Keratinocyte (primary cell): ENCODE measurements at places on chromosomes 4 and X.

GRCh38 chr4:157221895-157222770 is 1.6 kb downstream of the GRIA2 start:
- no peak for DNase-seq

- no peak for DNase-seq
Observed at GRCh38 chrX:27860337-27860736, 52.5 kb downstream of the MAGEB10 start.

DNA sequence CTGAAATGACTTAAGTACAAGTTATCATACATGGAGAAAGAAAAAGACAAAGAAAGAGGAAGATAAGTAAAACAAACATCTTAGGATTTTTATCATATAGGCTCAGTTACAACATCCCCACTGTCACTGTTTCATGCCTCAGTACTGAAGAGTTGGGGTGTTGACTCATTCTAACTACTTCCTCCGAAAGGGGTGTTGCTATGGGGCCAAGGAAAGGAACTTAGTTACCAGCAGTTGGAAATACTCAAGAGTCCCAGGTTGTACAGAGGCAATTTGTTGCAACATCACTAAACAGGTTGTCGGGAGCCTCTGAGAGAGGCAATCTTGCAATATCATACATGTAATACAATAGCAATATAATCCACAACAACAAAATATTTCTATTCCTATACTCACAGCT is 1264.7 kb downstream of the PCDH7 start:
- DNase-seq = no peak

DNA sequence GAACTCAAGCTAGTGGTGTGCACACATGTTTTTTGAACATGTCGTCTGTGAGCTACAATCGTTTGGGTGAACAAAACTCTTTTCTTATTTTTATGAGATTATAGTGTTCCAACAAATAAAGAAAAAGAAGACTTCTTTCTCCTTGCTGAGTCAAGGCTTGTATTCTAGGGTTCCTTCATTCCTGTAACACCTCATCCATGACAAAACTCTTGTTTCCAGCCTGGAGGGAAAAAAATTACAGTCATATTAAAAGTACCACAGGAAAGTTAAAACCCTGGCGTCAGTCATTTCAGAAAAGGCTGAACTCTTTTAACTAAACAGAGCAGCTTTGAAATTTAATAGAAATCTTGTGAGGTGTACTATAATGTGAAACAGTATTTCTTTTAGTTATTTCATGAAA is 79.2 kb upstream of the BOD1L1 start:
- no peak for DNase-seq

DNA sequence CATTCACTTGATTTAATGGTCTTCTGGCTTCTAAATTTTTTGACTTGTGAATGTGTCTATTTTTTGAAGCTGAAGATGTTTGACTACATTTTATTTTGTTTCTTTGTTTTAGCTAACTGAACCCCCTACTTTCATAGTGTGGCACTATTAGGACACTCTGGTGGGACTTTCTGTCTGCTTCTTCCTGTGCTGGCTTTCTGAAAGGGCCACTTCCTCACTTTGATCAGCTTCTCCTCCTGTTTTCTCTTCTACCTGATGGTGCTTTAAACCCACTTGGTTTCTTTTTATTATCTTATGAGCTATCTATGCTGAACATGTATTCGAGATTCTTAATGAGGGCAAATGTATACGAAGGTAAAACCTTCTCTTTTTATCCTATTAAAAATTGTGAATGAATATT is 186.1 kb upstream of the CASK start:
- DNase-seq = no peak

GRCh38 chr4:90220459-90220858 is 93.3 kb downstream of the CCSER1 start:
- no peak for DNase-seq

DNA sequence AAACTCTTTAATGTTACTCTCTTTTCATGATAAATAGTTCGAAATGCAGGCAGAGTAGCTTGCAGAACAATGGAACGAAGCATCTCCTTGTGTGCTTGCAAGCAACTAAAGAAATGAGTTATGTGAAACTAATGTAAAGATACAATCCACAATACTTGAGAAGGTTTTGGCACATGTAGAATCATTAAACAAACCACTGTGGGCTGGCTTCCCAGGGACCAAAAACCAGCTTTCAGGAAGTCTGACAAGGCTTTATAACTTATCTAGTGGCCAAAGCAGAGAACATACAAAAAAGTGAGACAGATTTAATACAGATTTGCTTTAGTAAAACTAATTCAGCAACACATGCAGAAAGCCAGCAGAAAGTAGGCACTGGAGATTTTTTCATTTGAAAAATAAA is 1673.8 kb upstream of the AGA start:
- DNase-seq = no peak

DNA sequence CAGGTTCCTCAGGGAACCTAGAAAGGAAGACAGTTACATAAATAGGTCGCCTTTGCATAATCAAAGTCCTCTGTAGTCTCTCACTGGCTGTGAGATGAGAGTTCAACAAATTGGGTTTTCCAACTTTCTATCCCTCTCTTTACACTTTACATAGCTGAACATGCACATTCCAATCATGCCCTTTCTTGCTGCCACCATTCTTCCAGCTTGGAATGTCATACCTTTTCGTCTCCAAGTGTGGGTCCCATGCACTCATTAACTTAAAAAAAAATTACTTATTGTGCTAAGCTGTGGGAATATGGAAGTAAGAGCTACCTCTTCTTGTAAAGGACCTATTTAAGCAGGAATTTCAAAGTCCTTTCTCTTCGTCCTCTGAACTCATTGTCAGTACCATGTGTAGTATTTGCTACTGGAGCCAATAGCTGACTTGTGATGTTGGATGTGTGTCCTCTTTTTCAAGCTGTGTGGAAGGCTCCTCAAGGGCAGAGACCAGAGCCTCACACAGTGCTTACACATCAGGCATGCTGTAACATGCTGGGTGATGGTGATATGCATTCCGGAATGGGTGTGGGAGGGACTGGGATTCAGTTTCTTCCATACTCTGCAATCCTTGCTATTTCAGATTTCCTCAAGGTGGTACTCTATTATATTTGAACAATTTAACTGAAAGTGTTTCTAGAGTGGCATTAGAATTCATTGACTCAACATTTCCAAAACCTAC is 7.1 kb downstream of the ENOPH1 start:
- peak; percentile 78 for DNase-seq

- no peak for DNase-seq
Observed at GRCh38 chr4:79065262-79065661, 126.0 kb upstream of the PAQR3 start.

DNA sequence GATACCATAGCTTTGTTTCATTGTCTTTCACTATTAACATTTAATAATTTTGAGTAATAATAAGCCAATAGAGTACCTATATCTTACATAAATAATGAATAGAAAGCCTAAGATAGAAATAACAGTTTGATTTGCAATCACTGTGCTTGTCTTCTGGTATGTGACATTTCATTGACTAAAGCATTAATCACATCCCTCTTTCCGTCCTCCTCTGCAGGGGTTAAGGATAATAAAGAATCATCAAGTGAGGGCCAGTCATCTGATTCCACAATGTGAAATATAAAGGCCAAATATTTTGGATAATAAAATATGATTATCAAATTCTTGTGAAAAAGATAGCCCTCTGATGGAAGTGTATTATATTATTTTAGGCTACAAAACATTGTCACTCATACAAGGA is 2073.4 kb downstream of the ARAP2 start:
- DNase-seq = no peak

GRCh38 chr4:2048831-2049230 is 10.3 kb upstream of the NAT8L start:
- no peak for DNase-seq

- no peak for DNase-seq
Observed at GRCh38 chr4:9969526-9970398, 51.5 kb downstream of the SLC2A9 start.

DNA sequence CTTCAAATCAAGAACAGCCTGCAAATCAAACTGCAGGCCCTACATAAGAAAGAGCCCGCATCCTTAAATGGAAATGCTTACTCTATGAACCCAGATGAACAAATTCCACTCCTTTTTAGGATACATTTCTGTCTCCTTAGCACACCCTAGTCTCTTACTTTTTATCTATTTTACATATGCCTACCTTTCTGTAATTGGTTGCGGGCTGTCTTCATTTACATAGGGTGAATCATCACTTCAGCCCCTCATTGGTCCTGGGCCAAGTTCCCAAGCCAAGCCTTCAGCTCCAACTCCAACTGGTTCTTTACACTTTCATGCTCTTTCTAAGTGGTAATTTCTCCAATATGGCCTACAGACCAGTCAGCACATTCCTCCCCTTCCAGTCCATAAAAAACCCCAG is 219.3 kb downstream of the TRAM1L1 start:
- DNase-seq = no peak

- DNase-seq = no peak
Observed at GRCh38 chr4:40190019-40190418, 6.8 kb upstream of the RHOH start.

- DNase-seq = no peak
Observed at GRCh38 chr4:5662555-5662954, 45.8 kb downstream of the EVC2 start.

DNA sequence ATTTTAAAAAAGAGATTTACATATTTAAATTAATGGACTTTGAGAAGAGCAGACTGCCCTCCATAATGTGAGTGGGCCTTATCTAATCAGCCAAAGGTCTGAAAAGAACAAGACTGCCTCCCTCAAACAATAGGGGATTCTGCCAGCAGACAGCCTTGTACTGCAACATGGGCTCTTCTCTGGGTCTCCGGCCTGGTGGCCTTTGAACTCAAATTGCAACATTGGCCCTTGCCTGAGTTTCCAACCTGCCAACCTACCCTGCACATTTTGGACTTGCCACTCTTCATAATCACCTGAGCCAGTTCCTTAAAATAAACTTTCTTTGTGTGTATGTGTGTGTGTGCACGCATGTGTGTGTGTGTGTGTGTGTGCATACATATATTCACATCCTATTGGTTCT is 90.8 kb upstream of the OTUD4 start:
- DNase-seq = no peak

- no peak for DNase-seq
Observed at GRCh38 chrX:56986138-56986537, 9.2 kb downstream of the SPIN3 start.

DNA sequence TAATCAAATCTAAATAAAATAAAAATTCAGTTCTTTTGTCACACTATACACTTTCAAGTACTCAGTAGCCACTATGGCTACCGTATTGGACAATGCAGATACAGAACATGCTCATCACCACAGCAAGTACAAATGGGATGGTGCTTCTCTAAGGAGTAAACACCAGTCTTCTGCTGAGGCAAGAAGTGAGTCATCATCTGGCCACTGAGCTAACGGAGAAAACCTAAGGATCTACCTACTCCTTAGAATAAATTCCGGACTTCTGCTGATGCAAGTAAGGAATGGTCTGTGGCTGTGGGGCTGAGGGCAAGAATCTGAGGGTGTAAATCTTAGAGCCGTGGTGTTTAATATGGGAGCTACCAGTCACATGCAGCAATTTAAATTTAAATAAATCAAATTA is 11.3 kb upstream of the RBMXL3 start:
- no peak for DNase-seq

GRCh38 chr4:121428721-121429120 is 47.9 kb upstream of the QRFPR start:
- no peak for DNase-seq

GRCh38 chr4:113040793-113041192 is 8.7 kb upstream of the ANK2 start:
- DNase-seq = no peak

- DNase-seq = no peak
Observed at GRCh38 chr4:21628916-21629610, 319.5 kb downstream of the KCNIP4 start.

DNA sequence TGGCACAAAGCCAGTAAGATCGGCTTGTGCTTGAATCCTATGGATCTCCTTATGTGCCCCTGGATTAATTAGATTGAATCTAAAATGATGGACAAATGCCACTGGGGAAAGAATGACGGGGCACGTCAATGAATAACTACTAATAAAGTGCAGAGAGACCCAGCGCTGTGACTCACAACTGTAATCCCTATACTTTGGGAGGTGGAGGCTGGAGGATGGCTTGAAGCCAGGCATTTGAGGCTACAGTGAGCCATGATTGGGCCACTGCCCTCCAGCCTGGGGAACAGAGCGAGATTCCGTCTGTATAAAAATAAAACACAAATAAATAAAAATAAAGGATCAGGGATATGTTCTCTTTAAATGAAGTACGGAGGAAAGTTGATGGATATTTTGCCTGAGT is 179.4 kb downstream of the DCHS2 start:
- no peak for DNase-seq

- DNase-seq = no peak
Observed at GRCh38 chr4:37763831-37764230, 62.7 kb upstream of the PGM2 start.

DNA sequence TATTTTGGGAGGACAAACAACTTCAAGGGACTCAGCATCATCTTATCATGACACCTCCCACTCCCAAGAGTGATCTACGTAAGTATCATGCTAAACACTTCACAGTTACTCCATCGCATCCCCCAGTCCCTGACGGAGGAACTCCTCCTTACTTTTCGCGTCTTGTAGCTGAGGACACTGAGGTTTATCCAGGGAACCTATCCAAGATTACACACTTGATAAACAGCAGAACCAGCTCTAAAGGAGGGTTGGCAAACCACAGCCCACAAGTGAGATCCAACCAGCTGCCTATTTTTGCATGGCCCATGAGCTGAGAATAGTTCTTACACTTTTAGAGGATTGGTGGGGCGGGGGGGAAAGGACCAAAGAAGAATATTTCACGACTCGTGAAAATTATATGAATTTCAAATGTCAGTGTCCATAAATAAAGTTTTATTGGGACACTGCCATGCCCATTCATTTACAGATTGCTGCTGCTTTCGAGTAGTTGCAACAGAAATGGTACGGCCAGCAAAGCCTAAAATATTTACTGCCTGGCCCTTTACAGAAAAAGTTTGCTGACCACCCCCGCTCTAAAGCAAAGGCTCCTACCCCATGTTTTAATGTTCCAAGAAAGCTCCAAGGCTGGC is 47.8 kb downstream of the SEPSECS start:
- no peak for DNase-seq

DNA sequence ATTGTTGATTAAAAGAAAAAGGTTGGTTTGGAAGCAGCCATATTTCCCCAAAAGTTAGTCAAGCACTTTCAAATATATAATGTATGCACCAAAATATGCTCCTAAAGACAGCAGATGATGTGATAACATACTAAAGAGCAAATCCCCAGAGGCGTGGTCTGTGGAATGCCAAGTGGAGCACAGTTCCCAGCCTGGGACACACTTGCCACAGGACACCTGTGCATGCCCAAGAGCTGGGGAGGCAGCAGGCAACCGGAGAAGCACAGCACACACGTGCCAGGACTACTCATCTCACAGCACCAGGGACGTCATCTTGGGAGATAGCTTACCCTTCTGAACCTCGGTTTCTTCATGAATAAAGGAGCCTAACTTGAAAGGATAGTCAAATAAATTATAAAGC is 12.5 kb downstream of the STX18 start:
- DNase-seq = no peak

DNA sequence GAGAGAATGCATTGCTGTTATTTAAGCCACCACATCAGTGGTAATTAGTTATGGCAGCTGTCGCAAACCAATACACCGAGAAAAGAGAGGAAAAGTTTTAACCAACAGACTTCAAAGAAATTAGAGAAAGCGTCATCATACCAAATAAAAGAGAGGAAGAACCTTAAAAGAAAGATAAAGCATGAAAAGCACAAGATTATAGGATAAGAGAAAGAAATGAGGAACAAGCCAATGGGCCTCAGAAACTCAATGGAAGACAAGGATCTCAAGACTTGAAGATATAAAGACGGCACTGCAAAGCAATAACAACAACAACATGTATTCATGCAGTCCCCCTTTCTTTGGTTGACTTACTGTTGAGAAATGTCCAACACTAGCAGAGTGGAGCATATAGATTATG is 22.8 kb upstream of the ASMTL start:
- DNase-seq = no peak

- peak; percentile 4 for DNase-seq
Observed at GRCh38 chr4:64713256-64713840, 304.1 kb upstream of the TECRL start.
